ENCODE measurements at places on chromosomes 11 and 22.

- no peak for DNase-seq
These were observed 15.3 kb upstream of the PICK1 start for GRCh38 chr22:38041760-38042487.

GRCh38 chr11:78821371-78822306 lies 247.0 kb upstream of the NARS2 start:
- DNase-seq: no peak

- no peak for DNase-seq
These were observed 539.3 kb downstream of the OPCML start for GRCh38 chr11:132992838-132993631.

GRCh38 chr11:120635136-120635810 lies 123.7 kb downstream of the GRIK4 start:
- no peak for DNase-seq

DNA sequence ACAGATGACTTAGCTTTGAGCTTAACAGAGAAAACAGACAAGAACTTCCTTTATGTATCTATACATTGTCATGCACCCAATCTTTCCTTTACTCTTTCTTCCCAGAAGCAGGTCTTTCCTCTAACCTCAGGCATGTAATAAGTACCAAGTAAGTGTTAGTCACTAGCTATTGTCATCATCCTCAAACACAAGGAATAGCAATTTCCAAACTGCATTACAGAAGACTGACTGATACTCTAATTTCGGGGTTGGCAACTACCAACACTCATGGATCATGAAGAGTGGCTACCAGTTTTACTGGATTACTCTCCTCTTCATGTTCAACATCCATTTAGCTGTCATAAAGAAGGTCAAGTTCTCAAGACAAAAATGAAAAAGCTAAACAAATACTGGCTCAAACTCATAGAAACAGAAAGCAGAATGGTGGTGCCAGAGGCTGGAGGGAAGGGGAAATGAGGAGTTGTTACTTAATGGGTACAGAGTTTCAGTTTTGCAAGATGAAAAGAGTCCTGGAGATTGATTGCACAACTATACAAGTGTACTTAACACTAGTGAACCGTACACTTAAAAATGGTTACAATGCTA lies 111.6 kb downstream of the SIK3 start:
- DNase-seq: no peak

GRCh38 chr11:11071486-11071885 lies 213.6 kb upstream of the ZBED5 start:
- no peak for DNase-seq

DNA sequence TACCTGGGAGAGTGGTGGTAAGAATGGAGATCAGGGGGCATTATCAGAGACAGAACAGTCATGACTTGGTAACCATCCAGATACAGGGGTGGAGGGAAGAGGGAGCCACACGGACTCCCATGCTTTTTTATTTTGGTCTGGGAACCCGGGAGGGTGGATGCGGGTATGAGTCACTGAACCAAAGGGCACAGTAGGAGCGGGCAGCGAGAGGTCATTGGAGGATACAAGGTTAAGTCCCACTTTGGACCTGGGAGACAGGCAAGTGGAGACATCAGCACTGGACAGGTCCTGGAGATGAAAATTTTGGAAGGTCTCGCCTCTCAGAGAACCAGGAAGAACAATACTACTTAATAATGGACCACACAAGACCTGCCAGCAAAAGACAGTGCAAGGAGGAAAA lies 6.7 kb downstream of the HDHD5 start:
- DNase-seq: no peak

GRCh38 chr11:34380696-34381095 lies 22.9 kb upstream of the ABTB2 start:
- no peak for DNase-seq

- DNase-seq: no peak
These were observed 184.2 kb downstream of the MN1 start for GRCh38 chr22:27617214-27617881.

DNA sequence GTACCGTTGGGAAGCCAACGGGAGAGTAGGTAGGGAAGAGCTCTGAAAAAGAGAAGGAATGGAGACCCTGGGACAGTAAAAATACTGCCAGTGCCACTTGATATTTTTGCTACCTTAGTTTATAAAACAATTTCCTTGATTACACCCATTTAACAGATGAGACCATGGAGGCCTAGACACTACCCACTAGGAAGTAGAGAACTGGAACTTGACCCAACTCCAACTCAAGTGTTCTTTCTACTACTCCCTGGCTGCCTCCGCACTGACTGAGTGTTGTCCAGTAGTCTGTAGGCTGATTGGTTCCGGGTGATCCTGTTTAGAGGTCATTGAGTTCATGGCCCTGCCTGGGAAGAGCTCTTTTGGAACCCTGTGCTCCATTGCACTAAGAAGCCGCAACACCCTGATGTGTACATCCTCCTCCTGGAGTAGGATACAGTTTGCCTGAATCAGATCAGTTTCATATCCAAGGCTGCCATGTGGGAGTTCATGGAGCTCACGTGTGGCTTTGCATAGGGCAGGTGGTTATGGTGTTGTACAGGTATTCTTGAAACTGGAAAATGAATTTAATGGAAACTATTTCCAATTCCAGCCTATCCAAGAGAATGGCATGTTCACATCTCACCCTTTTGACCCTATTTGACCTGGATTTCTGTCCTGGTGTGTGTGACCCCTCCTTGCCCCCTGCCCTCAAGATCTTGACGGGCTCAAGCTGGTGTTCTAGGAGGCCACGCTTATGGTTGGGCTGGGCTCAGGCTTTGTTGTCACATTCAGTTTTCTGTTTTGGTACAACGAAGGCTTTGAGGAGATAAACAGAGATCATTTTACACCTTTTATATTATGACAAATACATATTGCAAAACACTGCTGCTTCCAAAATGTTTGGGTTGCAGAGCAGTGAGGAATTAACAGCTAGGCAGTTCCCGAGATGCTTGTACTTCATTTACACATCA lies 102.2 kb upstream of the NNMT start:
- DNase-seq: no peak

DNA sequence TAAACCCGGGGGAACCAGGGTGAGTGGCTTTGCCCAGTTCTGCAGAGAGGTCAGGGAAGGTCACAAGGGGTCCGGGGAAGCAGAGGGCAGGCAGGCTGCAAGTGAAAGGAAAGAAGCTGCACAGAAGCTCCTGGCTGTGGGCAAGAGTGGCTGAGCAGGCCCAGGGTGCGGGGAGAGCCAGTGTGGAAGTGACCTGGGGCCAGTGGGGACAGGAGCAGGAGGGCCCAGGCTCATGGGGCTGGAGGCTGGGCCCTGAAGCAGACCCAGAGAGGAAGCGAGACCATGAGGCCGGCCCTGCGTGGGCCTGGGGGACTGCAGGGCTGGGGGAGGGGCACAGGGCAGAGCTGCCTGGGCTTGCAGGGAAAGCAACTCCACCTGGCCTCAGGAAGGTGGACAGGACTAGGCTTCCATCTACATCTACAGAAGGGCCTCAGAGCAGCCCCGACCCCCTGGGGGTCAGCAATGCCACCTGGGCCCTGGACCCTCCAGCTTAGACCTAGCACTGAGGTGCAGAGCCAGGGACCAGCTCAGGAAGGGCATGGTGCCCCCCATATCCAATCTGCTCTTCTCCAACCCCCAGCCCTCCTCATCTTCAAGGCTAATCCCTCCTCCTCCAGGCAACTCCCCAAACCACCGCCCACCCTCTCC lies 11.6 kb downstream of the IGF2 start:
- no peak for DNase-seq

DNA sequence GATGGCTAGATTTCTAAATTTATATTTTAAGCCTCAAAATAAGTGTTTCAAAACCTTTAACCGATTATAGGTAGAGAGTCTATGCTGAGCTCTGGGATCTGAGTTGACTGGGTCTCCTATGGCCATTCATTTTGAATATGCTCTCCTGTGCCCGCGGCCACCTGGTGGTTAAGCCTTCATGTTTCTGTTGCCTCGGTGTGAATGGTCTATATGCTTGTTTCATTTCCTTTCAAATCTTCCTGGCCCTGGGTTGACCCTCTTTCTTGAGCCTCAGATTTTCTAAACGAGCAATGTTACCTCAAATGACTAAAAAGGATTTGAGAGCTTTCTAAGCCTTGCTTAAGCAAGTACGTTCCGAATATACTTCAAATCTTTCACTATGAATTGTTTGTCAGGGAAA lies 789.4 kb upstream of the KIRREL3 start:
- no peak for DNase-seq

DNA sequence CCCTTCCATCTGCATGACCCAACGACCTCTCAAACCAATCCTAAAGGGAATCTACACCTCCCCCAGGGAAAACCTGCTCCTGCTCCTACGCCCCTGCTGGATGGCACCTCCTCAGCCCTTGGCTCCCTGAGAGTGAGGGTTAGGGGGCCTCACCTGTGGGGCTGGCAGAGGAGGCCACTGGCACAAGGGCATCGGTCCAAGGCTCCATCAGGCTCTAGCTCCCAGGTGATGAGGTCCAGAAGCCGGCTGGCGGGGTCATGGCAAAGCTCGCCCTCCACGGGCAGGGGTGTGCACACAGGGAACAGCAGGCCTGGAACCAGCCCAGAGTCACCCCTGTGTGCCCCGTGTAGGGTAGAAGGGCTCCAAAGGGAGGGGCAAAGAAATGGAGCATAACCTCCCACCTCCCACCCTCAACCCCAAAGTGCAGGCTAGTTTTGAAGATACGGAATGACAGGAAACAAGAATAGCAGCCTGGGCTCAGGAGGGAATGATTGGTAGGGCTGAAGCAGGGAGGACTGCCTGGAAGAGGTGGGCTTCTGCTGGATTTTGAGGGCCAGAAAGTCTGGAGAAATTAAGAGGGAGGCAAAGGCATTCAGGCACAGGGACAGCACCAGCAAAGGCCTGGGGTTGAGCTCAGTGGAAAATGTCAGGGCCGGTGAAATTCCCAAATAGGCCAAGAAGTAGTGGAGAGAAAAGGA lies 42.6 kb downstream of the DKK3 start:
- no peak for DNase-seq

DNA sequence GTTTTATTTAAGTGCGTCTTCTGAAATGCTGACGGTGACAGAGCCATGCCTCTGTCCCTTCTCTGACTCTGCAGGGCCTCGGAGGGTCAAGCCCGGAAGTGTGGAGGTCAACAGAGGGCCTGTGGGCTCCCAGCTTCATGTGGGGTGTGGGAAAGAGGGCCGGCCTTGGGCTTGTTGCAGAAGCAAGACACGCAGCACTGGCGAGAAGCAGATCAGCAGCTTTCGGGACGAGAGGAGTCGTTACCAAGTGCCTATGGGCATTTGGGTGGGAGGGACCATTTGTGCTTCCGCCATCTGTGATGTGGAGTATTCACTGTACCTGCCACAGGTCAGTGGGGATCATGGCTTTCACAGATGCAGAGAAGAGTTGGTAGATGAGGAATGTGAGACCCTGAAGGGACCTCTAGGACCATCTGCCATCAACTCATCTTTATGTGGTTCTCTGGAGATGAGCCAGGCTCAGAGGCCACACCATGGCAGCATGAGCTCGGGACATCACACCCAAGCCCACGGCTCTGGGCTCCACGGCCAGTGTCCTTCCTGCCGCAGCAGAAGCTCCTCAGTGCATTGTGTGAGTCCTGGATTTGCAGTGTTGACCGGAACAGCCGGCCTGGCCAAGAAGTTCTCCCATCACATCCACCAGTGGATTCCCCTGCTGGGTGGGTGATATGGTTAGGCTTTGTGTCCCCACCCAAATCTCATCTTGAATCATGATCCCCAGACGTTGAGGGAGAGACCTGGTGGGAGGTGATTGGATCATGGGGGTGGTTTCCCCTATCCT lies 590.7 kb downstream of the TBC1D22A start:
- DNase-seq: no peak

- no peak for DNase-seq
These were observed 53.4 kb upstream of the WNT7B start for GRCh38 chr22:46030231-46030880.

DNA sequence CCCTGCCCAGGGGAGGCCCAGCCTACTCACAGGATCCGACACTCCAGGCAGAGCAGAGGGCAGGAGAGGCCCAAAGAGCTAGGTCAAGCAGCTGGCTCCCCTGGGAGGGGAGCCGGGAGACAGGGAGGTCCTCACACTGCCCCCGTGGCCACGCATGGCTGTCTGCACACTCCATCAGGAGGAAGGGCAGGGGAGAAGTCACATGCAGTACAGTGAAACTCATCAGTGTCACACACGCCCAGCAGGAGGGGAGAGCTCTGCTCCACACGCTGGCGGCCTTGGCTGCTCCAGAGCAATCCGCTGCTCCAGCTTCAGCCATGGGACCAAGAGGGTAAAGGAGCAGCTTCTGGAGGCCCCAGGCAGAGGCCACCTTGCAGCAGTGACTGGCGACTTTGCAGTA lies 14.3 kb downstream of the TCIRG1 start:
- no peak for DNase-seq

DNA sequence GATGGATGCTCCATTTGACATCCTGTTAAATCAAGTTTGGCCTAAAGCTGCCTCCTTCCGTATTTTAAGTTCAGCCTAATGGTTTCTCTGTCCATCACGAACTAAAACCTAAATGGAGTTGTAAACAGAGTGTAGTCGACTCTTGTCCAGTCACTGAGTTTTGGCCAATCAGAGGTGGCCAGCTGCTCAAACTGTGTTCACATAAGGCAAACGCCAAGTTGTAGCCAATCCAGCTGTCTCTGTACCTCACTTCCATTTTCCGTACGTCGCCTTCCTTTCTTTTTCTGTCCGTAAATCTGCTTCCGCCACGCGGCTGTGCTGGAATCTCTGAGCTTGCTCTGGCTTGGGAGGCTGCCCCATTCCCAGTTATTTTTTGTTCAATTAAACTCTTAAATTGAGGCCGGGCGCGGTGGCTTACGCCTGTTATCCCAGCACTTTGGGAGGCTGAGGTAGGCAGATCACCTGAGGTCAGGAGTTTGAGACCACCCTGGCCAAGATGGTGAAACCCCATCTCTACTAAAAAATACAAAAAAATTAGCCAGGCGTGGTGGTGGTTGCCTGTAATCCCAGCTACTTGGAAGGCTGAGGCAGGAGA lies 20.7 kb upstream of the CARS1 start:
- DNase-seq: no peak

- no peak for DNase-seq
These were observed 2203.8 kb downstream of the LRRC4C start for GRCh38 chr11:39255648-39256047.

- no peak for DNase-seq
These were observed 54.2 kb downstream of the OTOG start for GRCh38 chr11:17601256-17601671.

DNA sequence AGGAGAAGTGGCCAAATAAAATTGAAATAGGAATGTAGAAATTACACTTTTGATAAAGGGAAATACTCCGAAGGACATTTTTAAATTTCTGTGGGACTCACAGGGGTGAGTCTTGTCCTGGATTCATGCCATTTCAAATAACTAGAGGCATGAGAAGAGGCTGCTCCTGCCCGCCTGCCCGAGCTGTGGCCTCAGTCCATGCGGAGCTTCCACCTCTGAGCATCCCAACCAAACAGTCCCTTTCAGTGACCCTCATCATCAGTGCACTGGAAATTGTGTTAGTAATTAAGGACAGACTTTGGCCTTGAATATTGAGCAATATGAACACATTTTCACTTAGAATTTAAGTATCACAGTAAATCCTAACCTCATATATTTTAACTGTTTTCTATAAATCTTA lies 25.6 kb downstream of the GRIA4 start:
- DNase-seq: no peak

DNA sequence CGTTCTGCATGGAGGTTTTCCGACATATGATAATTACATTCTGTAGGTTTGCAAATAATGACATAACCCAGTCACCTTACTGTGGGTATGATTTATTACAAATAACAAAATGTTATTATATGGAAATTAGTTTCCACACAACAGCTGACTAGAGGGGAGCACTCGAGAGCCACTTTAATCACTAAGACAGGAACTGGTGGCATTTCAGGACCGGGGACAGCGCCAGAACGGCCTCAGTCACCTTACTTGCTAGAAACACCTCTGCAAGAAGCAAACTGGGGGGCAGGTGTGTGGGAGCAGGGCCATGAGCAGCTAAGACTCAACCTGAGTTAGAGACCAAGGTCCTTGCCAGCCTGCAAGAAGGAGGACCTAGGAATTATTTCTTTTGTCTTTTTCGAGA lies 199.9 kb downstream of the DSCAML1 start:
- DNase-seq: no peak

Measured in NCI-H187 treated with DMSO at 0.1 percent for 48 hours (cell line).